ENCODE measurements at places on chromosomes 3 and 15.

DNA sequence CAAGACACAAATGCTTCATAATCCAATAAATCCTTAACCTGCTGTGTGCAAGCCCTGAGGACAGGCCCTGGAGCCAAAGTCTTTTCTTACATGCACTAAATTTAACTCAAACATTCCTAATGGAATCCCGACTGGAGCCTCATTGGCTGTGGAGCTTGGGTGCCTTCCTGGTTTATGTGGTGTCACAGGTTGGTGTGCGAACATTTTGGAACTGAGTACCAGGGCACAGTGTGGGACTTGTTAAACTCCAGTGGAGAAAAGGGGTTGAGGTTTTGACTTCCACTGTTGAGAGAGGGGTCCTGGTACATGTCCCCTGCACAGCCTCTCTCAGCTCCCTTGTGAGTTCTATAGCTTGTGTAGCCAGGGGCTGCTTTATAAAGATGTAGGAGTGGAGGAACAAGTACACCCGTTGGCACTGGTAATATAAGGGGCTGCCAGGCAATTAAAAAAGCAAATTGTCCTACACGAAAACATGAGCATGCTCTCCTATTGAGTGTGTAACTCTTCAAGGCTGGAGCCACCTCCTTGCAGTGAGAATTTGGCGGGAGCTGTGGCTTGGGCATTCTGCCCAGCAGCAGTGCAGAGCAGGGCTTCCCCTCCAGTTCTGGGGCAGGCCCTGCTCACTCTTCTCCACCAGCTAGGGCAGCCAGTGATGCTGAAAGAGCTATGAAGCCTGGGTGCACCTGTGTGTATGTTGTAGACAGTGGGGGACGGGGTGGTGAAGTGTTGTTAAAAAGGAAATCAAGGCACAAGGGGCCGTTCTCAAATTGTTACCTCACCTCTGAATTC, 218.1 kb downstream of the CLSTN2 start:
- no peak for DNase-seq

GRCh38 chr15:73386886-73387506, 18.2 kb upstream of the HCN4 start:
- DNase-seq: no peak

DNA sequence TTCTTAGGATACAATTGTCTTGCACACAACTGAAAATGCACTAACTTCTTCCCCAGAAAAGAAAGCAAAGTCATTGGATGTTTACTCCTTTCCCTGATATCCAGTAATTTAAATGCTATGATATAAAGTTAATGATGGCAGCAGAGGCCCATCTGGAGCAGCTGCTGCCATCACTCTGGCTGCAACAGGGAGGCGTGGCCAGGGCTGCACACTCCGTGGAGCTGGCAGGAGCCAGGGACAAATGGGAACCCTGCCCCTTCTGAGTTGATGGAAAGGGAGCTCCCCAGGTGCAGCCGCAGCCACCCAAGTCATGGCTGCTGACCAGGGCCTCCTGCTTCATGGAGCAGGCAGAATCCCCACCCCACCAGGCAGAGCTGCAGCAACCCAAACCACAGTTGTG, 72.6 kb upstream of the ALDH1A3 start:
- DNase-seq: no peak

GRCh38 chr3:131299836-131300235, 81.7 kb upstream of the NUDT16 start:
- DNase-seq: no peak

- DNase-seq: no peak
These were observed 41.9 kb downstream of the CCNL1 start for GRCh38 chr3:157117875-157118654.

DNA sequence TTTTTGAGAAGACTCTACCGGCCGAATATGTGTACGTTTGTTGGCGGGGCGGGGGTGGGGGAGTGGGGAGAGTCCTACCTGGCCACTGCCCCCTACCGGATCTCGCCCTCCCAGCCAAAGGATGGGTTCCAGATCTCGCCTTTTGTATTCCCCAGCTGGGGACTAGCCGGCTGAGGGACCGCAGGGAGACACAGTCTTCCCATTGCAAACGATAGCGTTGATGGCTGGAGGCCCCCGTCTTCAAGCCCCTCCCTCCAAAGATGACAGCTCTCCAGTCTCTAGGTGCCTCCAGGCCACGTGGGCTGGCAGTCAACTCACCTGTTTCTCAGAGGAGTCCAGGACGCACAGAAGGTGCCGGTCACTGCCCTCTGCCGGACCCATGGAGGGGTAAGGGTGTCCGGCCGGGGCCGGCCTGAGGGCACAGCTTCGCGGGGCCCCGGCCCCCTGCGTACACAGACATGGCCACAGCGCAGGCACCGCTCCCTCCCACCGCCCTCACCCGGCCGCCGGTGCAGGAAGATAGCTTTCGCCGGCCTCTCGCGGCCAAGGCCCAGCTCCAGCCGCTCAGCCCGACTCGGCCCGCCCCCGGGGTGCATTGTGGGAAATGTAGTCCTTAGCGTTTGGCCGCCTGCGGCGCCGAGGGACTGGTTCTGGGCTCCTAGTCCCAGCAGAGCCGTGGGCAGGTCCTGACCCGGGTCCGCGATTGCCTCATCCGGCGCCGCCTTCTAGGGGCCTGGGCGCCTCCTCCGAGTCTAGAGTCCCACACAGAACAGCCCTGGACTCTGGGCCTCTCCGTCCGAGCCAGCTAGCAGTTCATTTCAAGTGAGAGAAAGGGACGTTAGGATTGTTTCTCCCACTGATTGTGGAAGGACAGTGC, at the start of gene MON1A:
Gene MON1A, minus strand, starts transcription at position 521 of the 877 bp plus-strand sequence. CDS start 16,465 bp downstream, outside the sequence.
- DNase-seq: peak; percentile 49

DNA sequence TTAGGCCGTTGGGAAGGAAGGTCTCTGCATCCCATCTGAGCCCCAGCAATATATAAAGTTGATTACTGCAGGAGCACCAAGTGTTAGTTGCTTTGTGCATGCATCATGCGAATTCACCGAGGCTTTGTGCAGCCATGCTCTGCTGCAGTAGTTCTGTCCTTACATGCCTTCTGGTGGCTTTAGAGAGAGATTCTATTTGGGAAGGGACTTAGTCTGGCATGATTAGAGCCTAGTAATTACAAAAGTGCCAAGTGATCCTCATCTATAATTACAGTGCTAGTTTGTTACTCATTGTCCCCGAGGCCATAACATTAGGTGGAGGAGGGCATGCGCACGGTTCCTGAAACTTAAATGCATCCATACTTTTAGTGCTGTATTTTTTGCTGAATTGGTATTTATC, 353.6 kb downstream of the CNTN4 start:
- no peak for DNase-seq

DNA sequence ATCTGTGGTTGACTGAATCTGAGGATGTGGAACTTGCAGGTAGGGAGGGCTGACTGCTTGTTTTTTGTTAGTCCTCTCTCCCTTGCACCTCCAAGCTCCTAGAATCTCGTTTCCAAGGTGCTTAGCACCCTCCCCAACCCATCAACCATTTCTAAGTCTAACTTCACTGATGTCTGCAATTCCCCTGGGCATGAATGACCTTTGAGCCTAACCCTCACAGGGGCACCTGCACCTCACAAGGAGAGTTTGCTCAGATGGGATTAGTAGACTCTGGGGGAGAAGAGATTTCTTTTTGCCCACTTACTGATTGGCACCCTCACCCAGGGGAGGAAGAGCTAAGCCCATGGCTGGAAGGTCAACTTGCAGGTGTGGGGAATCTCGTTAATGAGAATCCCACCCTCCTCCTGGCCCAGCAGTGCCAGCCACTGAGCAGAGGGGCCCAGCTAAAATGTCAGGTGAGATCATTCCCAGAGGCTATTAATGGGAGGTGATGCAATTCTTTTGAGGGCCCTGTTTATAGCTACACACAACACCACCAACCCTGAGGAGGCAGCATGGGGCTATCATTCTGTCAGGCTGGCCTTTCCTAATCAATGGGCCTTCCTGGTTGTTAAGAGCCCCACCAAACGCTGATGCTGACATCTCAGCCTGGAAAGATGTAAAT, 81.6 kb upstream of the HERC1 start:
- peak; percentile 6 for DNase-seq

- DNase-seq: no peak
These were observed 22.4 kb upstream of the TGFBR2 start for GRCh38 chr3:30583973-30584372.

DNA sequence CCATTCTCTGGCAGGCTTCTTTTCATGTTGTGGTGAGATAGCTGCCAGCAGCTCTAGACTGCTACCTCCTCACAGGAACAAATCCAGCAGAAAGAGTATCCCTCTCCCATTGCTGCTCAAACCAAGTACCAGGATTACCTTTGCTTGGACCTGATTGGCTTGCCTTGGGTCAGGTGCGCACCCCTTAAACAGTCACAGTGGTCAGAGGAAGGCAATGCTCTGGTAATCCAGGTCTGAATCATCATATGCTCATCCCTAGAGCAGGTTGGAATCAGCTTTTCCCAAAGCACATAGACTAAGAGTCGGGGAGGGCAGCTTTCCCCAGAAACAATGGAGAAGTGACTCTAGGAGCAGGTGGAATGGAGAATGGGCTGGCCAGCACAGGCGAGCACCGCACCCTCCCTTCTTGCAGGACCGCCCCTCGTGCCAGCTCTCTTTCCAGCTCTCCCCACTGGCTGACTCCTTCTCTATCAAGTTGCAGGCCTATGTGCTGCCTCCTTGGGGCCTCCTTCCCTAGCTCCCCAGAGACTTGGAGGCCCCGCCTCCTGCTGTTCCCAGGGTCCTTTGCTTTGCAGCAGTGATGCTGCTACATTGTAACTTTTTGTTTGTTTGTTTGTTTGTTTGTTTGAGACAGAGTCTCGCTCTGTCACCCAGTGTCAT, 29.9 kb upstream of the ADPGK start:
- no peak for DNase-seq

DNA sequence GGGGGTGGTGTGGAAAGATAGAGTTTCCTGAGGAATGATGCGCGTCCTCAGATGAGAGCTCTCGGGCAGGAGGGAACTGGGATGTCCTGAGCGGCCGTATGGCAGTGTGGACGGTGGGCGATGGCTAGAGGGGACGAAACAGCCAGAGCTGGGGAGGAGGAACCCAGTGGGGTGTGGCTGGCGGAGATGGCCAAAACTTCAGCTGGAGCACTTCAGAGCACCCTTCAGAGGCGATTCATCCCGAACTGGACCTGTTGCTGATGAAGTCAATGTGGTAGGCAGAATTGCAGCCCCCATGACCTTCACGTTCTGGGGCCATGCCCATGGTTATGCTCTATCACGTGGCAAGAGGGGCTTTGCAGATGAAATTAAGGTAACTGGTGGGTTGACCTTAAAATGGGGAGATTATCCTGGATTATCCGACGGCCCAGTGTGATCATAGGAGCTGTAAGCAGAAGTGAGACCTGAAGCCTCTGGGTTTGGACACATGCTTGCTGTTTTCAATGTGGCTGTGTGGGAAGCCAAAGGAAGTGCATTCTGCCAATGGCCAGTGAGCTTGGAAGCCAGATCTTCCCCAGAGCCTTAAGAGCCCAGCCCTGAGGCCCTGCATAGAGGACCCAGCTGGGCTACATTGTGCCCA, 52.3 kb downstream of the ATP1B3 start:
- DNase-seq: no peak

DNA sequence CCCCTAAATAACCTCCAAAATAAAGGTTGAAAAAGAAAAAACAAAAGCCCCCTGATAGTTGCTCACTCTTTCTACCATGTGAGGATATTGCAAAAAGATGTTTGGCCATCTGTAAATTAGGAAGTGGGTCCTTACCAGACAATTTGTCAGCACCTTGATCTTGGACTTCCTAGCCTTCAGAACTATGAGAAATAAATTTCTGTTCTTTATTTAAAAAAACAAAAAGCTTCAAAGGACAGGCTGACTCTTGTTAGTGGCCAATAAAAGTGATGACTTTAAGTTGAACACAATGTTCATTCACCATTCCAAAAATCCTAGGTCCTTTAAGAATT, 103.5 kb downstream of the CBLB start:
- no peak for DNase-seq

DNA sequence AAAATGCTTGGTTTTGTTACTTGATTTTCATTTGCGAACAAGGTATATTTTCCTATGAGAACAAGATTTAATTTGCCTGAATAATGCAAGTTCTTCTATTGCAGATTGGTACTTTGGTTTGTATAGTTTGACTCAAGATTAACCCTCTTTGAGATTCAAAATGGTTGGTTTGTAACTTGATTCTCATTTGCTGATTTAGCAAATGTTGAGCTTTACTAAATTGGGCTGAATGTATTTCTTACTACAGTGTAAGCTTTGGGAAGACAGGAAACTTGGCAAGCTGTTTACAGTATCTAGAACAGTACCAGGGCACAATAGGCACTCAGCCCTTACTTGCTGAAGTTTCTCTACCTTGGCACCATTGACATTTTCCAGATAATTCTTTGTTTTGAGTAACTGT, 3.7 kb upstream of the SYNPR start:
- DNase-seq: no peak

GRCh38 chr3:72126441-72127223, 341.7 kb upstream of the PROK2 start:
- DNase-seq: no peak

- no peak for DNase-seq
These were observed 114.1 kb upstream of the CFAP20DC start for GRCh38 chr3:59163953-59164352.

DNA sequence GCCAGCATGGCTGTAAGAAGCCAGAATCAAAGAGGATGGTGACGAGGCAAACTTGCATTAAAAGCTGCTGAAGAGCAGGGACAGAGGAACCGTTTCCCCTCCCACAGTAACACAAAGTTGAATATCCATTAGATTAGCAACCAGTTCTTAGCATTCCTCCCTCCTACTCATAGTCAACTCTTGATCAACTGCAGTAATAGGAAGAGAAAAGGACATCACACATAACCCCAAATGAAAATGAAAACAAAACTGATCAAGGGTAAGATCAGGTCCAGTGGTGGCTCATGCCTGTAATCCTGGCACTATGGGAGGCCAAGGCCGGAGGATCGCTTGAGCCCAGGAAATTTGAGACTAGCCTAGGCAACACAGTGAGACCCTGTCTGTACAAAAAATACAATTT, 165.2 kb downstream of the GREM1 start:
- no peak for DNase-seq

DNA sequence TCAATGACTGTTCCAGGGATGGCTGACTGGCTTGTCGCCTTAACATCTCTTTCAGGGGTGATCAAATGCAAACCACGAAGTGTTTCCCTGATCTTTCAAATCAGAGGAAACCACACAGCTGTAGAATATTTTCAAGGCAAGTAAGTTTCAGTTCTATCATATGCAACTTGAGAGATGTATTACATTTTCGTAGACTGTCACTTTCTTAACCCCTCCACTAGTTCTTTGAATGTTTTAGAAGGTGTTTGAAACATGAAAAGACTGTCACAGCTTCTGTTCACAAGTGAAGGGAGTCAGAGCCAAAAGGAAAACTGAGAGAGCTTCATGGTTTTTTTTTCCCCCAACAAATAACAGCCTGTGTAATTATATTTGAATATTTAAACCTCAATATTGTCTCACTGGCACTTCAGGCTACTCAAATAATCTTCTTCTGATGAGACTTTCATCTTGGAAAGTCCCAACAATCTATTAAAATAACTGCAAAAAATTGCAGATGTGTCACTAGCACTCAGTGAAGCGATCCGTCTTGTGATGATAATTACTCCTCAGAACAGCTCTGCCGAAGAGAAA, 25.9 kb upstream of the CAPN7 start:
- DNase-seq: no peak

DNA sequence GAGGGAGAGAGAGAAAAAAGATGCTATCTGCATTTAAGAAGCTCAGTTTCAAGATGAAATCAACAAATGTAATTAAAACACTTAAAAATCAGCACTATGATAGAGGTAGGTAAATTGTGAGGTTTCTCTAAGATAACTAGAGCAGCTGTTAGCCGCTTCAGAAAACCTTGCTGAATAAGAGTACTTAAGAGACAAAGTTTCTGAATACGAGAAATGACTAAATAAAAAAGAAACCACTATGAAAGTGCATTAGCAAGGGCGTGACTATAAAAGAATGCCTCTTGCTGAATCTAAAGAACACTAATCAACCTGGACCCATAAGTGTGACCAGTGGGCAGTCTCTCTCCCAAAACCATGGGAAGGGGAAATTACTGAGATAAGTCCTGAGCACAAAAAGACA, 41.8 kb downstream of the IQCB1 start:
- DNase-seq: no peak
